Activated naive CD4-positive, alpha-beta T cell (primary cell): ENCODE measurements at places on chromosomes 7 and 10.

- no peak for DNase-seq
These were observed 217.2 kb upstream of the HDAC9 start for GRCh38 chr7:18278316-18278715.

DNA sequence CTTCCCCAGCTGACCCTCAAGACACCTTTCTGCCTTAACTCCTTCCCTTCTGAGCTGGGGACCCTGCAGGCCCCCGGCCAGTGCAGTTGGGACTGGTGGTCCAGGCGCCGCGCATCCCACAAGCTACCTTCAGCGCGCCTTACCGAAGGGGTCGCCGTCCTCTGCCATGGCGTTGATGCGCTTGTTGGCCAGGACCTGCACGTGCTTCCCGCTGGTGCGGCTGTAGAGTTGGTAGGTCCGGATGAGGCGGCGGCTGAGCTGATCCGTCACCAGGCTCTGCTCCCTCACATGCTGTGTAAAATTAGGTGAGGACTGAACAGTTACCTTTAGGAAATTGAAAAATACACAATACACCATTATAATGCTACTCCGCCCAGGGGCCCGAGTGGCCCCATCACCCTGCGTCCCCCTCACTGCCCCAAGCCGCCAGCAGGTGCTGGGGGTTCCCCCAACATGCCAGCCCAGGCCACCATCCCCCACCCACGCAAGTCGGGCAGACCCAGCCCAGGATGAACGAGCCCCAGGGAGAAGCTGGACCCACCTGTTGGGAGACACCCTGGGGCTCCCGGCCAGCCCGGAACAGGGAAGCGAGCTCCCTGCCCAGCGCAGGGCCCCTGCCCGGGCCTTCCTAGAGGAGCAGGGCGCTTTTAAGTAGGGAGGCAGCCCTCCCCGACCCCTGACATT lies 1.2 kb downstream of the FGF8 start:
- no peak for DNase-seq

DNA sequence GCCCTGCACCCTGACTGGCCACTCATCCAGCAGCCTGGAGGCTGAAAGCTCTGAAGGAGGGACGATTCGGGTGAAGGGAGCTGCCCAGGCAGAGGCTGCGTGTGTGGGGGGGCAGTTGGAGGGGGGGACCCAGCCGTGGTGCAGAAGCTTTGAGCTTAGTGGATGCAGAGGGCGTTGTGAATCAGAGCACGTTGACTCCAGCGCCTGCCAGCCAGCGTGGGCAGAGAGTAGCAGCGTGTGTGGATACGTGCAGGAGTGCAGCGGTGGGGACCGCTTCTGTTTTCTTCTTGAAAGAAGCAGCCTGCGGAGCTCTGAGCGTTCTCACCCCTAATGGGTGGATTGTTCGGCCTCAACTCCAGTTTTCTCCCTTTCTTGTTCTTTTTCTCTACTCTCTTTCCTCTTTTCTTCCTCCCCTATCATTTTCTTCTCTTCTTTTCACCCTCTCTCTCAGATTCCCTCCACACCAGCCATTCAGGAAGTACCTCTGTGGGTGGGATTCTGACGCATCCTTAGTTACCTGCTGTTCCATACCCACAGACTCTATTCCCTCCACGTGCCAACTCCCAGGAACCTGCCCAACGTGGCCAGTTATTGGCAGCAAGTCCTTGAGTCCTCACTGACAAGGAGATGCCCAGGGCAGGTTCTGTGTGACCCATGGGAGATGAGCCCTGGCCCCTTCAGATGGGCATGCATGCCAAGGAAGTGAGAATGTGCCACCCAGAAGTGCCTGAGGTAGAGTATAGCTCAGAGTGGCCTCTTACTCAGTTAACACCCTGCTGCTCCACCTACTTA lies 47.4 kb downstream of the SORCS3 start:
- DNase-seq = no peak

GRCh38 chr7:111985798-111986197 lies 220.4 kb downstream of the DOCK4 start:
- no peak for DNase-seq

DNA sequence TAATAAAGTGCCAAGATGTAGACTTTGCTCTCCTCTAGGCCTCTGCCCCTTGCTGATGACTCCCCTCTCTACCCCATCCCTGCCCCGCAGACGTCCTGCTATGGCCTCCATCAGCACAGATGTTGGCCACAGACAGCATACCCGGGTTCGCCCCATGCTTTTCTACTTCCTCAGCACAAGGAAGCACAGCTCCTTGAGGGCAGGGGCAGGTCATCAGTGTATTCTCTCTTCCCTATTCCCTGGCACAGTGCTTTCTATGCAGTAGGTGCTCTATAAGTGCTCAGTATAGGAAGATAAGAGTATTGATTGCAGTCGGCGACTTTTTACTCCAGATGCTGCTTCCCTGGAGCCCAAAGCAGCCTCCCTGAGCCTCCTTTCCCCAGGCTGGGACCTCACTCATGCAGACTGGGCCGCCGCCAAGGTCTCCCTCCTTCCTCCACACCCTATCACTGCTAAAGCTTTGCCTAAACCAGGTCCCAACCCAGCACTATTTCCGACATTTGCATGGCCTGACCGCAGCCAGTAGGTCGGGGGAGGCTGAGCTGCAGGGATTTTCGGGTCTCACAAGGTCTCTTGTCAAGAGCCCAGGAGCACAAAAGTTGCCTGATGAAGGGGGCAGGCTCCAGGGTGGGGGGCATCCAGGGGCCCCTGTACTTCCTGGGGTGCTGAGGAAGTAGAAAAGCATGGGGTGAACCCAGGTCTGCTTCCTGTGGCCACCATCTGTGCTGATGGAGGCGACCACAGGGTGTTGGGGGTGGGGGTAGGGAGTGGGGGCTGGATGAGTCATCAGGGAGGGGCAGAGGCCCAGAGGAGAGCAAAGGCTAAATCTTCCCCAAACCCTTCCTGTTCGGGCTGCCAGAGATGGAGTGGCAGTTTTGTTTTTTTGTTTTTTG lies 8.0 kb downstream of the CALHM3 start:
- no peak for DNase-seq

GRCh38 chr10:51241461-51241860 lies 167.2 kb downstream of the PRKG1 start:
- no peak for DNase-seq

- DNase-seq = no peak
These were observed 102.7 kb upstream of the C7orf33 start for GRCh38 chr7:148487912-148488311.

DNA sequence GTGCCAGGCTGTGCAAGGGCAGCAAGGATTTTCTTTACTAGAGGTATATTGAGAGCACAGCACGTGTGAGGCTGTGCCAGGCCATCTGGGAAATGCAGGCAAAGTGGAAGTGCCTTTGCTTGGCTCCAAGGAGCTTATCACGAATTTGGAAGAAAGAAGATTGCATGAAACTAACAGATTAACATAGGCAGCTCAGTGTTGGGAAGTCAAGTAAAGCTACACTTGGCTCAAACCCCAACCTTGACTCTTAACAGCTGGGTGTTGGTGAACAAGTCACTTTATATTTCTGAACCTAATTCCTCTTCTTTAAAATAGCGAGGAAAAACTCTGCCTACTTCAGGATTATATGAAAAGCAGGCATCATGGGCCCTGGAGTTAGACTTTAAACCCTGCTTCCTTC lies 105.2 kb downstream of the PLCE1 start:
- DNase-seq = no peak

GRCh38 chr10:112911206-112911605 lies 38.8 kb upstream of the TCF7L2 start:
- DNase-seq = no peak

DNA sequence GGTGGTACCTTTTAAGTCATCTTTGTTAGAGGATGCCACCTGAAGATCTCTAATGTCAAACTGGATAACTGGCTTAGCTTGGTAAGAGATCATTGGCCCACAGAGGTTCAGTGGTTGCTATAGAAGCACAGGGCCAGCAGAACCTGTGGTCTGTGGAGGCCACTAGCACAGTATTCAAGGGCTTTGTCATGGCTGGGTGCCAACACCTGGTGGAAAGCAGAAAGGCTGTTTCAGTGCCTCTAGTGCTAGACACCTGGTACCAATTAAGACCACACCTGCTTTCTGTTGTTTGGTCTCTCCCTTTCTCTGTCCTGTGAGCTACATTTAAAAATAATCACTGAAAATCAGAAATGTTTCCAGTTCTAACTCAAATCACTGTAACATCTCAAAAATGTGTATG lies 10.0 kb upstream of the PCGF5 start:
- DNase-seq = no peak

DNA sequence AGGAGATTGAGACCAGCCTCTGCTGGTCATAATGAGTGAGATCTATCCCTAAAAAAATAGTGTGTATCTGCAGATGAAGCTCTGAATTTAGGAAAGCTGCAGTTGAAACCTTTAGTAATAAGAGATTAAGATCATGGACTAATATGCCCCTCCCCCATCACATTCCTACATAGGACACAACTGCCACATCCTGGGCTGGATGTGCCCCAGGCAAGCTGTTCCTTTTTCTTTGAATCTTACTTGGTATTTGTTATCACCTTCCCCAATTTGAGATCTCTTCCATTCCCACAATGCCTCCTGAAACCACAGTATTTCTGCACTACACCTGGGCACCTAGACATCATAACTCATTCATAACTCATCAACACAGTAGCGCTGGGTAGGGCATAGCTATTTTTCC lies 74.1 kb downstream of the DOCK1 start:
- no peak for DNase-seq

- DNase-seq = no peak
These were observed 134.8 kb upstream of the NAMPT start for GRCh38 chr7:106419455-106420182.

DNA sequence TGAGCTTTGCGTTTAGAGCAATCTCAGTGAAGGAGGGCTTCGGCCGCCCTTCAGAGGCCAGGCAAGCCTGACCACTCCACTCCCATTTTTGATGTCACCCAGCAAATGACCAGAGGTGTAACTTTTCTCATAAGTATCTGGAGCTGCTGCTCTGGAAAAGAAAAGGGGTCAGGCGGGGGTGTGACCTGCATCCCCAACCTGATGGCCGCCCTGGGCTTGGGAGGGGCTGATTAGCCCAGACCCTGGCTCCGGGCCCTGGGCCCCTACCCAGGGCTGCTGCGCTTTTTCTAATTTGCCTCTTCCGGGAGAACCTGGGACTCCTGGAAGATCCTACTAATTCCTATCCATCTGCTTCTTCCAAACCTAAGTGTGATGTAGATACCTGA lies 9.6 kb upstream of the EBF3 start:
- no peak for DNase-seq

GRCh38 chr7:32018845-32019578 lies 51.2 kb downstream of the PDE1C start:
- DNase-seq = no peak

GRCh38 chr7:50637725-50638643 lies 72.8 kb upstream of the DDC start:
- no peak for DNase-seq

GRCh38 chr7:99035723-99036545 lies 108.0 kb downstream of the SMURF1 start:
- DNase-seq = no peak

- DNase-seq = no peak
These were observed 90.2 kb upstream of the GTF2I start for GRCh38 chr7:74567318-74567668.

DNA sequence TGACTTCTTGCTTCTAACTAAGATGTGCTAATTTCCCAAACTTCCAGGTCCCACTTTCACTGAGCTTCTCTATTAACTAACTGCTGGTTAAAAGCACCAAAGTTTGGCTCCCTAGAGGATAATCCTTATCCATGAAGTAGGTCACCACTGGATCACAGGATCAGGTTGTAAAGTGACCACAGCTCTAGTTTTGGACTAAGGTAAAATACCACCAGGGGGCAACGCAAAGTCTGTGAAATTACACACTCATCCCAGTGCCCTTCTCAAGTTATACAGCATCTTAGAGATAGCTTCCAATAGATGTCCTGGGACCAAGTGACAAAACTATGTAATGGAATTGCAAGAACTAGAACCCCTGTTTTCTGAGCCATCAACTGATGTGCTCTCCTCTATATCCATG lies 116.4 kb upstream of the ASAH2 start:
- no peak for DNase-seq

GRCh38 chr7:136324073-136324704 lies 347.0 kb upstream of the MTPN start:
- no peak for DNase-seq

- no peak for DNase-seq
These were observed 3.6 kb downstream of the ELN start for GRCh38 chr7:74031403-74032190.

DNA sequence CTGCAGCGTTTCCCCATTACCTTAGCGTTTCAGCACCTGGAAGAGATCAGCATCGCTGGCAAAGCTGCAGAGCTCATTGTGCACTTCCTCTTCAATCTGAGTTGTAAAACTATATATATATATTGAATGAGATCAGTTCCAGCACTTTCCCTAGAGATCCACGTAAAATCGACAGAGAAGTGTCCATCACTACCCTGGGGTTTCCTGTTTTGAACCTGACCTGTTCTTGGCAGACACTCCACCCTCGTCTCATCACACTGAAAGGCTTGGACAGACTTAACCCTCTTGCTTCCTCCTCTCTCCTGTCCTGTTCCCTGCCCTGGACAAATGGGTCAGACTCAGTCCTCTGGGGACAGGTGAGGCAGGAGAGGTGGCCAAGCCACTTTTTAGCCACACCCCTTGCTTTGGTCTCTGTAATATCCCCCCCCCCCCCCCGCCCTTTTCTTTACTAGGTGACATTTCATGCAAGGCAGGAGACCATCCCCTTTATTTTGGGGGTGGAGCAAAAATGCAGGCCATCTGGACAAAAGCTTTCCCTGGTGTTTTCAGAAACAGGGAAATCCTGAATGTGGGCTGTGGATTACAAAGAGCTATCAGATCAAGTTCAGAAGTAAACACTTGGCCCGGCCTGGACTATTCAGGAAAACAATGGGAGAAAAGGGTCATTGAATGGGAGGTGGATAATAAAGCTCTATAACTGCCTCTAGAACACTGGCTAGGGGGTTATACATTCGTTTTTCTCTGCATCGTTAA lies 83.7 kb upstream of the KDM7A start:
- no peak for DNase-seq

DNA sequence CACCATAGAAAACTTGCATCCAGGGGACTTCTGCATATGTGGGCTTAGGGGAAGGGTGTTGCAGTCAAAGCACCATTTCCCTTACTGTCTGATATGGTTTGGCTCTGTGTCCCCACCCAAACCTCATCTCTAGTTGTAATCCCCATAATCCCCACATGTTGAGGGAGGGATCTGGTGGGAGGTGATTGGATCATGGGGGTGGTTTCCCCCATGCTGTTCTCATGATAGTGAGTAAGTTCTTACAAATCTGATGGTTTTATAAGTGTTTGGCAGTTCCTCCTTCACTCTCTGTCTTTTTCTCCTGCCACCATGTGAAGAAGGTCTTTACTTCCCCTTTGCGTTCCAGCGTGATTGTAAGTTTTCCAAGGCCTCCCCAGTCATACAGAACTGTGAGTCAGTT lies 177.4 kb downstream of the ADK start:
- no peak for DNase-seq

DNA sequence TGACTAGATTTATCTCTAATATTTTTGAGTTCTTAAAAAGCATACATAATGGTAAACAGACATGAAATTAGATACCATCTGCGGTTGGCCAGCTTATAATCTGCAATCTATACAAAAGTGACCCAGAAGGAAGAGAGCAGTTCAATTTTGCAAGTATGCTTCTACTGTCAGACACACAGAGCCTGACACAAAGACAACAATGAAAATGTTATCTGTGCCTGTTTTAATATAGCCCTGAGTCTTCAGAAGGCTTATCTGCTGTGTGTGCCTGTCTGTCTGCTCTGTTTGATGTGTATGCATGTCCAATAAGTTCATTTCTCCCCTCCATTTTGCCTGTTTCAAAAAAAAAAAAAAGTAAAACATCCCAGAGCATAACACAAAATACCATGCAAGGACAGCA lies 73.3 kb upstream of the FHIP2A start:
- no peak for DNase-seq

GRCh38 chr10:61000769-61001730 lies 57.1 kb upstream of the RHOBTB1 start:
- no peak for DNase-seq

GRCh38 chr10:23534761-23535160 lies 95.9 kb downstream of the OTUD1 start:
- DNase-seq = no peak
